Ecto neural progenitor cell (in vitro differentiated cells): ENCODE measurements at places on chromosomes 13 and 19.

- no peak for DNase-seq
Observed at GRCh38 chr13:95020298-95020987, 280.8 kb downstream of the ABCC4 start.

DNA sequence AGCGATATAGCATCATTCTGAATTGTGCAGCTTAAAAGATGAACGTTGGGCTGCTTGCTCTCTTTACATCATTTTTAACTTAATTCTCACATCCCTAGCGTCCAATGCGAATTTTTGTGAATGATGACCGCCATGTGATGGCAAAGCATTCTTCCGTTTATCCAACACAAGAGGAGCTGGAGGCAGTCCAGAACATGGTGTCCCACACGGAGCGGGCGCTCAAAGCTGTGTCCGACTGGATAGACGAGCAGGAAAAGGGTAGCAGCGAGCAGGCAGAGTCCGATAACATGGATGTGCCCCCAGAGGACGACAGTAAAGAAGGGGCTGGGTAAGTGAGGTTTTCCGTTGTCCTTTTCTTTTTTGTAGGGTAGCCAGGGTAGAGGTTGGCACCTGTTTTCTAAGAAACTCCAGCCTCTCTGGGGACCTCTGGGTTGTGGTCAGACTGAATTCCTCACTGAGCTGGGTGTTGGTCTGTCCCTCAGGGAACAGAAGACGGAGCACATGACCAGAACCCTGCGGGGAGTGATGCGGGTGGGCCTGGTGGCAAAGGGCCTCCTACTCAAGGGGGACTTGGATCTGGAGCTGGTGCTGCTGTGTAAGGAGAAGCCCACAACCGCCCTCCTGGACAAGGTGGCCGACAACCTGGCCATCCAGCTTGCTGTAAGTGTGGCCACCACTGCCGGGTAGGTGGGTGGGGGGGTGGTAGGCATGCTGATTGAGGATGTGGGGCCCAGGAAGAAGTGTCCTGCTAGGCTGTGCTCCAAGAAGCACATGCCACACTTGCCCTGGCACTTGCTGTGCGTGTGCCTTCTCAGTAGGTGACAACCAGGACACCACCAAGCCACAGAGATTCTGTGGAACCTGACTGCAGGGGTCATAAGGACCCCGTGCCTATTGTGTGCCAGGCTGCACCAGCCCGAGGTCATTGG is 17.0 kb downstream of the ILF3 start:
- DNase-seq: no peak

GRCh38 chr19:1395194-1396018 is 5.9 kb downstream of the GAMT start:
- DNase-seq: no peak

DNA sequence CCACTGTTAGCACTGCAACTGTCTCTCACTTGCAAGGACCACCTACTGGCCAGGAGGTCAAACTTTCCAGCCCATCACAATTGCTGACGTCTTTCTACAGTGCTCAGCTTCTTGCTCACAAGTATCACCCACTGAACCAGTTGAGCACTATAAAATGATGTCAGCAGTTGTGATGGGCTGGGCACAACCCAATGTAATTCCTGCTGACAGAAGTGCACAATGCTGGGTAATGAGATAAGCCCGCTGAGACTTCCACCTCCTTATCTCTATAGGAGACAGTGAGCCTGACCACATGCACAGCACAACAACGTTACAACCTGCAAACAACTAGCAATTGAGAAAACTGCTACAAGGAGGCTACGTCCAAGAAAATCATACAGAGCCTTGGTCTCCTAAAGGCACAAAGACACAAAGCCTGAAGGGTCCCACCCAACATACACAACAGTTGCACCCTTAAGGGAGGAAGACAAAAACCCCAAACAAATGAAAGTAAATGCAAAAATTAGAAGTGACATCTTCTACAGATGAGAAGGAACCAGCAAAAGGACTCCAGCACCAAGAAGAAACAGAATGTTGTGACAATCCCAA is 273.2 kb downstream of the LIG4 start:
- no peak for DNase-seq

DNA sequence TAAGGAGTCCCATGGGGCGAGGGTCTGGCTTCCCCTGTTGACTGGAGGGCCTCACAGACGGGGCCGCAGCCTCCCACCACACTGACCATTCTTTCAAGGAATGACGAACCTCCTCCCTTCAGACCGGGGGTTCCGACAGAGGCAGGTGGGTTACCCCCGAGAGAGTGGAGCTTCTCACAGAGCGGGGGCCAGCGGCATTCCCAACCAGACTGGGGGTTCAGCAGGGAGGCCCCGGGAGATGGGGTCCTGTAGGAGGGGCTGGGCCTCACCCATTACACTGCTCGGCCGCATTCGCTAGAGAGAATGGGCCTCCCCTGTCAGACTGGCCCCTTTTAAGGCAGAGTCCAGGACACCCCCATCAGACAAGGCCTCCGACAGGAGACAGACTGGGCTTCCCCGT is 15.6 kb upstream of the C2CD4C start:
- no peak for DNase-seq

GRCh38 chr13:113883314-113883811 is 19.5 kb upstream of the GAS6 start:
- no peak for DNase-seq

- no peak for DNase-seq
Observed at GRCh38 chr13:98200211-98200878, 23.3 kb upstream of the RNF113B start.
